Type B pancreatic cell (in vitro differentiated cells): ENCODE measurements at places on chromosomes 7 and 10. TPM values are rescaled to one million over a fixed set of nuclear protein-coding genes. Genes with fewer than 3 reads are reported as not detected.

The FGFBP3 gene
- total RNA-seq, result 4.5 and 9.6 TPM in 2 replicates

The LRRC4 gene
- 12.5 and 37.7 TPM in 2 replicates for total RNA-seq

The RBM17 gene
- total RNA-seq, result 92.1 and 105 TPM in 2 replicates

The VWDE gene
- total RNA-seq, result 1.0 and 2.1 TPM in 2 replicates

The ANKRD2 gene
- 0.19 TPM in 1 of 2 replicates, not detected in the other for total RNA-seq

The HOXA5 gene
- total RNA-seq, result 55.0 and 77.7 TPM in 2 replicates

The PAX4 gene
- total RNA-seq, result 3.4 and 14.9 TPM in 2 replicates
